GM12865 (cell line): ENCODE measurements at places on chromosomes 3 and 15.
A peak's percentile ranks its signal among the peaks of the same experiment; 100 is the strongest.

- DNase-seq, result no peak
Observed at GRCh38 chr15:67039384-67040075, 25.9 kb upstream of the SMAD3 start.

- DNase-seq, result no peak
Observed at GRCh38 chr15:25712961-25713355, 150.2 kb downstream of the ATP10A start.

GRCh38 chr3:24507776-24508422 lies 13.2 kb upstream of the THRB start:
- no peak for DNase-seq

GRCh38 chr15:25250906-25251622 lies 187.8 kb downstream of the UBE3A start:
- DNase-seq, result no peak

DNA sequence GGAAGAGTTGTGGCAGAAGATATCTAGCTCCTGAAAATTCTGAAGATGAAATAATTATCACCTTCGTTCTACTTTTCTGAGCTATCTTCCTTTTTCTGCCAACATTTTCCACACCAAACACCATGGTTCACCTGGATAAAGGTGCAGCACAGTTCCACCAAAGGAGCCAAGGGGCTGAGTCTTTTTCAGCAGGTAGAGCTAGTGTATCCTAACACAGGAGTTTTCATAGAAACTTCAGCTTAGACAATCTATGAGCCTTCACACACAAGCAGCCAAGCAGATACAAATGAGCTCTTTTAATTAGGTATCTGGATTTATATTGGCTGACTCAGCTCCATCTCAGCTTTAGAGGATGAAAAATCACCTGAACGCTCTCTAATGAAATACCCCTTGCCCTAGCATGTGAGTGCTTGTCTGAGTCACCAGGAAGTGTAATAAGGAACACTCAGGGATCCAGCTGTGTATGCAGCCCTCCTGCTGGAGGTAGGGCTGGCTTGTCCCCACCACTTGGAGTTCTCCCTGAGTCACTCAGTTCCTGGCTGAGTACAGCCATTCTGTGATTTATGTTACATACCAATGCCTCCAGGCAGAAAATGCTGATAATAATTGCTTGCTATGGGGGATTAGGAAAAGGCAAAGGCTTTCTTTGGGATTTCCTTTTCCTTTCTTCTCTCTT lies 385.7 kb downstream of the LSAMP start:
- no peak for DNase-seq

GRCh38 chr15:26620528-26621458 lies 152.1 kb downstream of the GABRB3 start:
- DNase-seq, result no peak

DNA sequence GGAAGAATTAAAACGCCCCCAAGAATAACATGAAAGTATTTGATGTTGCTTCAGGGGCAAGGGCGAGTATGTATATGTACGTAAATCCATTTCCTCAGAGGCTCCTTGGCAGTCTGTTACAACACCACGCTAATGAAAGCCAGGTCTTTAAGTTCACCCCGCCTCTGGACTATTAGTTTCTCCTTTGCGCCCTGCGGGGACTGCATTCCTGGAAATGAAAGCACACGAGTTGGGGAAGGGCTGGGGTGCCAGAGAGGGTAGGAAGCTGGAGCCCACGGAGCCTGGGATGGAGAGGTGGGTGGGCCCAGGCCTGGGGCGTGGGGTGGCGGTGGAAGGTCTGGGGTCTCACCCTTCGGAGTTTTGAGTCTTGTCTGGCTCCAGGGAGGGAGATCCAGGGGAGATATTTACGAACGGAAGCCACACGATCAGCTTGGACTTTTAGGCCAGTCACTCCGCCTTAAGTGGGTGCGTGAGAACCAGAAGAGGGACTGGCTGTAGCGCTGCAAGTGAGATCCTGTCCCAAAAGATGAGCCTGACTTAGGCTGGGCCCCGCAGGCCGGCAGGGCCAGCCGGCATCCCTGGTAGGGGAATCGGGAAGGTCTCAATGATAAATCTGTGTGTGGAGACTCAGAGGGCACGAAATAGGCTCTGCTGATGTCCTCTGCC lies 1.6 kb upstream of the PLCL2 start:
- no peak for DNase-seq

GRCh38 chr15:70406617-70407335 lies 309.1 kb upstream of the TLE3 start:
- no peak for DNase-seq

DNA sequence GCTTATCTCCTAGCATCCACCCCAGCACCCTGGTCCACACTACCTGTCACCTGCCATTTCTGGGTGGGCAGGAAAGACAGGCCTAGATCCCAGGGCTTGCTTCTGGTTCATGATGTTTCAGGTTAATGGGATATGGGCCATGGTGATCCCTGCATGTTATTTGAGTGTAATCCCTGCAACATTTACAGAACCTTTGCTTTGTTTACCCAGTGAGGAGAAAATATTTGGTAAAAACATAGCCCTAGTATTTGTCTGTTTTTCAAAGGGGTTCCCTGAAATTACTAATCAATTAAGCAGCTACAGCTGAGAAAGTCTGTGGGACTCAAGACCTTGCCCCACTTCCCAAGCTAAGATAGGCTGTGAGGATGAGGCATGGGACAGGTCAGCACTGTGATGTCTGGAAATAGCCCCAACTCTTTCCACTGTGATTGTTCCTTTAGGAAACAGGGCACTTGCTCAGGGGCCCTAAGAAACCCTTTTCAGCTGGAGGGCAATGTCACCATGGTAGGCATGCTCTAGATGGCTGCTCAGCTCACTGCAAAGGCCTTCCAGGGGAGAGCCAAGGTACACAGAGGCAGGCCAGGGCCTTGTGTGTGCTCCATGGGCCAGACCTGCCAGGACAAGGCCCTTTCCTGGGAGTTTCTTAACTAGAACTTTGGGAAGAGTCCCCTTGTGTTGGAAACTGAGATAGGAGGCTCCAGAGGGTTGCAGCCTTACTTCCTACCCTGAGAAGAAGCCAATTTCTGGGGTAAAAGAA lies 11.1 kb downstream of the TRANK1 start:
- no peak for DNase-seq

GRCh38 chr15:78341057-78341987 lies 1.2 kb downstream of the CRABP1 start:
- DNase-seq, result no peak

GRCh38 chr15:42090370-42090769 lies 4.0 kb downstream of the PLA2G4D start:
- no peak for DNase-seq

DNA sequence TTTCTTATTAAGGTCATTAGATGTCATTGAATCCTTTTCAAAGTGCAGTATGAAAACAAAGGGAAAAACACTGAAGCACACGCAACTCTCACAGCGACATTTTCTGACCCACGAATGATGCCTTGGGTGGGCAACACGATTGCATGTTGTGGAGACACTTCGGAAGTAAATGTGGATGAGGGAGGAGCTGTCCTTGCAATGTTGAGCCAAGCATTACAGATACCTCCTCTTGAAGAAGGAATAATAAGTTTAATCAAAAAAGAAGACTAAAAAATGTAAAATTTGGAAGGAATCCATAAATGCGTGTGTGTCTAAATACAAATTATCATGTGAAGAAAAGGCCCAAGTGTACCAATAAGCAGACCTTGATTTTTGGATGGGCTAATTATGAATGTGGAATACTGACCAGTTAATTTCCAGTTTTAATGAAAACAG lies 16.9 kb downstream of the THBS1 start:
- no peak for DNase-seq

GRCh38 chr3:137970914-137971831 lies 38.8 kb upstream of the CLDN18 start:
- peak; percentile 77 for DNase-seq

GRCh38 chr3:142213298-142213697 lies 12.1 kb downstream of the GK5 start:
- no peak for DNase-seq

GRCh38 chr3:126837773-126838172 lies 133.7 kb downstream of the CHCHD6 start:
- no peak for DNase-seq

DNA sequence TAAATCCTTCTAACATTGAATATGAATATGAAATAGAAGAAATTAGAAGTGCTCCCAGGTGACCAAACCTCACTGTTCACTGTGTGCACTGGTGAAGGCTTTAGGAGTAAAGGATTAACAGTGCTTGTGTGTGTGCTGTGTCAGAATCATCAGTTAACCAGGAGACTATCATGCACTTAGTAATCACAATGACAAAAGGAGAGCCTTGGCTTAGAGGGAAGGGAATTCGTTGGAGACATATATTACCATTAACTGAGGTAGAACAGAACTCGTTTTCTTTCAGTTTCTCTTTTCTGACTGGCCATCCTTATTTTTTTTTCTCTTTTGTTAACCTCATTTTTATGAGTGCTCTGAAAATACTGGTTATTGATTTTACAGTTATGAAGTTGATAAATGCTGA lies 213.3 kb upstream of the GBE1 start:
- DNase-seq, result peak; percentile 10

- no peak for DNase-seq
Observed at GRCh38 chr15:87602371-87602770, 654.2 kb downstream of the NTRK3 start.

DNA sequence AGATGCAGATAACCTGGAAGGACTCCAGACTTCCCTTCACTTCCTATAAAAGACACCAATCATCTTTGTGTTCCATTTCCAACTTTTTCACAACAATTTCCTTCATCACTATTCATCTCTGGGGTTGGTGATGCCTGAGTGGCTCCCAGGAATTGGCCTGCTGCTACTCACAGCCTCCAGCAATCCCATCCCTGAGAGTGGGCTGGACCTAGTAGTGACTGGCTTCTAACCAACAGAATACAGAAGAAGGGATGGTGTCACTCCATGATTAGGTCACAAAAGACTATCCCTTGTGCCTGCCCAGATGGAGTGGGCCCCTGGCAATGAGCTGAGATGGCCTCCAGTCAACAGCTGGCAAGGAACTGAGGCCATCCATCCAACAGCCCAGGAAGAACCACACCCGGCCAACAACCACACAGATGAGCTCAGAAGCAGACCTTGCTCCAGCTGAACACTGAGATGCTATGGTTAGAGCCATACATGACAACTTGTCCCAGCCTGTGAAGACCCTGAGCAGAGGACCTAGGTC lies 20.9 kb downstream of the OCA2 start:
- DNase-seq, result no peak

GRCh38 chr15:51227940-51228732 lies 110.3 kb downstream of the CYP19A1 start:
- DNase-seq, result peak; percentile 88

- DNase-seq, result peak; percentile 8
Observed at GRCh38 chr3:53044371-53044710, 1.5 kb downstream of the SFMBT1 start.
